ENCODE measurements at places on chromosomes 12 and 14.

DNA sequence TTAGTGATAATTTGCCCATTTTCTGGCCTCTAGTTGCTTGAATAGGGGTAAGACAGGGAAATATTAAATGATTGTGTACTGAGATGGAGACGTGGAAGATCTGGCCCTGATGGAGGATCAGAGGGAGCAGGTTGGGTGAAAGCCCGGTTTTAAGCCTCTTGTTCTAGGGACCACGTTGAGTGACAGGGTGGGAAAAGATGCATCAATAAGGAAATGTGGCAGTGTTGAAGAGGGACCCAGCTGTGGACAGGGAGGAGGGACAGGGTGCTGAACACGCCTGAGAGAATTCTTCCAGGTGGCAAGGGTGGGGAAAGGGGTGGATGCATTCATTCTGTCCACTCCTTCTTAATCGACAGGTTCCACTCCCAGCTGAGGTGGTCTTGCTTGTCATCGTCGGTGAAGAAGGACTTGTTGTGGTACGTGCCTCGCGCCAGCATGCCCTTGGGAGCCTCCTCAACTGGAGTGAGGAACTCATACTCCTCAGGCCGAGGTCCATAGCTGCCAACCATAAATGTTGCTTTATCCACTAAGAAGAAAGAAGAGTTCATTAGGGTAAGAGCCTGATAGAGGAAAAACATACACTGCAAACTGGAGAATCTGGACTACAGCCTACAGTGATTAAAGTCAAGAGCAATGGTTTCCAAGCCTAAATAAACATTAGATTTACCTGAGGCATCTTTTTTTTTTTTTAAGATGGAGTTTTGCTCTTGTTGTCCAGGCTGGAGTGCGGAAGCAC is 4.0 kb upstream of the ERP27 start:
- DNase-seq = no peak

DNA sequence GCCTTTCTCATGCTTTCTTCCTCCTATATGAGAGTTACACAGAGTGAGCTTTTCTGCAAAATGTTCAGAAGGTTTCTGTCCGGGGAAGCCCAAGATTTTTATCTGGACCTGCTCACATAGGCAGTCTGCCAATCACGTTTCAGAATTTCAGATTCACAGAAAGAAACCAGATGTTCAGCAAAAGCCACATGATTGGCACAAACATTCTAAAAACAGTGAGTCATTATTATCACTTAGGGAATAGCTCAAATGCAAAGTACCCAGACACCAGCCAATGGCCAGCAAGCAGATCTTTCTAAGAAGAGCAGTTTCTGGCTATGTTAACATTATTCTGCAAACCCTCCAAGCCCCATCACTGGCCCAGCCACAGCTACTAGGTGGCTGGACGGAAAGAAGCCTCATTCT is 1558.5 kb upstream of the TMEM132C start:
- DNase-seq = no peak

GRCh38 chr14:59398841-59399240 is 66.3 kb downstream of the GPR135 start:
- no peak for DNase-seq

DNA sequence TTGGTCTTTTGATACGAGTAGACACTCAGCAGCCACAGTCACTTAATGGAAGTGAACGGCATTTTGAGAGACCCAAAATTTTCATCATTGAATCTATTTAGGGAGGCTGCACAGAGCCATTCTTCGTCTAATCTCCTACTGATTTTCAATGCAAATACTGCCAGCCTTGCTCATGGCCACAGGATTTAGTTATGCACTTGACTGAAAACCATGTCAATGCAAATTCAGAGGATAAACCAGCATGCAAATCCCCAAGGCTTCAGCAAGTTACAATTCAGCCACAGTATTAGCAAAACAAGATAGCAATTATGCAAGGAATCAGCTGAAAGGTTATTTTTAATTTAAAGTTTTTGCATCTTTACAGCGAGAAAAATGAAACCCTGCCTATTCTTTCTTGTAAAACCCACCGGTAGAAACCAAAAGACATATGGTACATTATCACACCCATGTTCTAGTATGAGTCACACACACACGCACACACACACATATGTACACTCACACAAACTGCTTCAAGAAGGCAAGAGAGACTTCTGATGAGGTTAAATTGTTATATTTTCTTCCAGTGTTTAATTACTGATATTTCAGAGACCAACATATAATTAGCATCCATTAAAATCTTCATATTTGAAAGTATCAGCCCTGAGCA is 985.3 kb upstream of the FLRT2 start:
- DNase-seq = no peak

- DNase-seq = no peak
Measured at GRCh38 chr12:132049876-132050275, 94.2 kb downstream of the DDX51 start.

- DNase-seq = no peak
Measured at GRCh38 chr12:131274906-131275305, 321.2 kb downstream of the ADGRD1 start.

DNA sequence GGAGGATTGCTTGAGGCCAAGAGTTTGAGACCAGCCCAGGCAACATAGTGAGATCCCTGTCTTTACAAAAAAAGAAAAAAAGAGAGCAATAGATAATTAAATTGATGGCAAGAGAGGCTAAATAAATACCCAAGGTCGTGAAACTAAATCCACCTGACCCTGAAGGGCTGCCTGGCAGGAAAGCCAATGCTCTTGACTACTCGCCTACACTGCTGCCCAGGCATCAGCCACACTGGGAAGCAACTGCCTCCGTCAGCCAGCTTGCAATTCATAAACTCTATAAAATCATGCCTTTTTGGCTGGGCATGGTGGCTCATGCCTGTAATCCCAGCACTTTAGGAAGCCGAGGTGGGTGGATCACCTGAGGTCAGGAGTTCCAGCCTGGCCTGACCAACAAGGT is 31.7 kb upstream of the RASSF3 start:
- no peak for DNase-seq

GRCh38 chr12:57276935-57277563 is 26.1 kb upstream of the STAC3 start:
- DNase-seq = peak; percentile 49
